ENCODE measurements at places on chromosomes 2 and 18. TPM values are rescaled to one million over a fixed set of nuclear protein-coding genes. Genes with fewer than 3 reads are reported as not detected.
A peak's percentile ranks its signal among the peaks of the same experiment; 100 is the strongest.

The DSG1 gene
- total RNA-seq, result not detected

The MYL12B gene
- total RNA-seq, result 327 TPM

The ANKRD30B gene
- total RNA-seq, result not detected

The TEKT4 gene
- total RNA-seq, result not detected

The TRIB2 gene
- 40.5 TPM for total RNA-seq

The SP5 gene
- total RNA-seq, result not detected

- H3K36me3 ChIP-seq, result peaks cover 8% of the 10 kb centered on the region
- H3K4me1 ChIP-seq, result peaks cover 72% of the 10 kb centered on the region
- H3K27ac ChIP-seq, result no peak overlapping the region
- no peak for DNase-seq
Measured at GRCh38 chr2:85012855-85013254, 41.9 kb downstream of the KCMF1 start.

- H3K27ac ChIP-seq, result no peak overlapping the region
- no peaks in the 10 kb centered on the region for H3K4me1 ChIP-seq
- DNase-seq, result no peak
- H3K4me3 ChIP-seq, result no peak overlapping the region
- no peaks in the 10 kb centered on the region for H3K36me3 ChIP-seq
- peaks cover 19% of the 10 kb centered on the region for H3K27me3 ChIP-seq
Measured at GRCh38 chr18:57455576-57456129, 20.5 kb downstream of the ONECUT2 start.

- H3K27ac ChIP-seq, result no peak overlapping the region
- no peaks in the 10 kb centered on the region for H3K36me3 ChIP-seq
- H3K4me3 ChIP-seq, result no peak overlapping the region
Measured at GRCh38 chr2:51120754-51121280, 88.9 kb upstream of the NRXN1 start.

DNA sequence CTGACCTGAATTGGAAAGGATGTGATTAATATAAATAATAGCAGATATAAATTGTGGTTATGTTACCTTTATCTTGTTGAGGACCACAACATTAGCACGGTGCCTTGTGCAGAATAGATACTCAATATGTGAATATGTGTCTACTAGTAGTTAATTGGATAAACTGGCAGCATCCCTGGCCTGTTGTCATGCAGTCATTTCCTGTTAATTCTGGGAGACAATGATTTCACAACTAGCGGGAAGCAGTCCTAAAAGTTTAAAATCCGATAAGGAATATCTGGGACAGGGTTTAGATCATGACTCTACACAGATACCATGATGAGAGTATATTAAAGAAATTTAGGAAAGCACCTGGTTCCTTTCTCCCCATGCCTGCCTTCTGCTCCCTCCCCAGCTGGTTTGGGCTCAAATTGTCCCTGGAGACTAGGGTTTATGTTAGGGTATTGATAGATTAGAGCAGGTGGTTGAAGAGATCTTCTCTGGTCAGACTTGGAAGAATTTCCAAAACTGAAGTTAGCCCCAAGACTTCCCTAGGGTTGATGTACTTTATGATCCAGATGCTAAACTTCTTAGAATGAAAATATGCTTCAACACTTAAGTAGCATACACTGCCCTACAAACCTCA lies 32.8 kb downstream of the CYBRD1 start:
- no peak overlapping the region for H3K27ac ChIP-seq
- DNase-seq, result no peak
- peaks cover 20% of the 10 kb centered on the region for H3K36me3 ChIP-seq
- H3K27me3 ChIP-seq, result no peaks in the 10 kb centered on the region
- H3K4me1 ChIP-seq, result peaks cover 7% of the 10 kb centered on the region

DNA sequence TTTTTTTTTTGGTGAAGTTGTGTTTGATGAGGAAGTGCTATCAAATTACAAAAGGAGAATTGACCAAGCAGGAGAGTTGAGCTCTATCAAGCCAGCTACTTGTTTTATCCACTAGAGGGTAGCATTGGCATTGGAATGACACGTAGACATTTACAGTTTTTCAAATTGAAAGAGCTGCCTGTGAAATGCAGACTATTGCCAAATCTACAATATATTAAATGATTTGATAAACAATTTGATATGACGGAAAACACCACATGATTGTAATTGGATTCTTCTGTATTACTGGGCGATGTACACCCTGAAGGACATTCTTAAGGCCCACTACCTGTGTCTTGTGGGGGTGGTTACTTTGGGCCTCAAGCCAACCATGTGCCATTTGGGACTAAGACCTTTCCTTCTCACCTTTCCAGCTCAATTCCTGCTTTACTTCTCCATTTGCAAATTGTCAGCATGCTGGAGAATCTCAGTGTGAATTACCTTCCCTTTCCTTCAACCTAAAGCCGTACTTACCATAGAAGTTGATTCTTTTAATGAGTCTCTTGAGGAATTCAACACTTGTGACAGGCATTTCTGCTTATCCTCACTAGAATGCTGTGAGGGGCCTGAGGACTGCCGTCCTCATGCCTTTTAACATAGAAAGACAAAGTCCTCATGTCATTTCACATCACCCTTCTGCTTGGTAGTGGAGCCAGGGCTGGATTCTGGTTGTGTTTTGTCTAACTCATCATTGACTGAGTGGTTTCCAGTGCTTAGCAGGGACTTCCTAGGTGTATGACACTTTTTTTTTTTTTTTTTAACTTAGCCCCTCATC lies 134.8 kb upstream of the THUMPD2 start:
- no peak overlapping the region for H3K27ac ChIP-seq
- no peak overlapping the region for H3K4me3 ChIP-seq
- H3K36me3 ChIP-seq, result peaks cover 2% of the 10 kb centered on the region
- H3K4me1 ChIP-seq, result peaks cover 8% of the 10 kb centered on the region

- H3K27me3 ChIP-seq, result no peaks in the 10 kb centered on the region
- no peak overlapping the region for H3K27ac ChIP-seq
- H3K36me3 ChIP-seq, result no peaks in the 10 kb centered on the region
- H3K4me1 ChIP-seq, result peaks cover 15% of the 10 kb centered on the region
Measured at GRCh38 chr2:63723709-63724108, 118.0 kb upstream of the UGP2 start.

- no peak overlapping the region for H3K4me3 ChIP-seq
- peaks cover 4% of the 10 kb centered on the region for H3K27me3 ChIP-seq
- H3K36me3 ChIP-seq, result peaks cover under 1% of the 10 kb centered on the region
- no peak for DNase-seq
- no peak overlapping the region for H3K27ac ChIP-seq
Measured at GRCh38 chr2:51681854-51682253, 649.9 kb upstream of the NRXN1 start.

DNA sequence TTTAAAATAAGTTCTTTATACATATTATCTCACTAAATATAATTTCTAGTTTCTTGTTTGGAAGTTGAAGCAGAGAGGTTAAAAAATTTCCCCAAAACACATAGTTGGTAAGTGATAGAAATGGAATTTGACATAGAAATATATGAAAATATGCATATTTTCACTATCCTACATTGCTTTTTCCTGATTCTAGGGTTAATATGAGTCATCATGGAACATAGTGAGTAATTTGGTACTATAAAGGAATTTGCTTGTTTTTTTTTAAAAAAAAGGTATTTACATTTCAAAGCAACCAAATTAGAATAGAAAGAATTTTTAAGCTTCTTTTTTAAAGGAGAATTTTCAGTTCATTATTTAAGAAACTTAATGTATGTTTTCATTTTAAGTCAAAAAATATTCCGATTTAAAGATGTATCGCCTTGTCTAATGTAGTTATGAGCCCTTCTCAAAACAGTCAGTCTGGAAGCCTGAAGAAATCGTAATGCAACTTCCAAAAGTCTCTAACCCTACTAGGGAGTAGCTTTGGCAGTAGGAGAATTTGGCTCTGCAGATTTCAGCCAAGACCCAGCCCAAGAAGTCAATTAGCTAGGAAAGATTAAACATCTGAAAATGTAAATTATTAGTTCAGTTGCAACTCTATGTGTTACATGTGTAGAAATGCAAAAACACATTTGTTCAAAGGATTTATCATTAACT lies 147.3 kb downstream of the RDH14 start:
- H3K4me3 ChIP-seq, result no peak overlapping the region
- peaks cover 17% of the 10 kb centered on the region for H3K4me1 ChIP-seq
- H3K27ac ChIP-seq, result peak overlapping the region; percentile 79
- no peak for DNase-seq

DNA sequence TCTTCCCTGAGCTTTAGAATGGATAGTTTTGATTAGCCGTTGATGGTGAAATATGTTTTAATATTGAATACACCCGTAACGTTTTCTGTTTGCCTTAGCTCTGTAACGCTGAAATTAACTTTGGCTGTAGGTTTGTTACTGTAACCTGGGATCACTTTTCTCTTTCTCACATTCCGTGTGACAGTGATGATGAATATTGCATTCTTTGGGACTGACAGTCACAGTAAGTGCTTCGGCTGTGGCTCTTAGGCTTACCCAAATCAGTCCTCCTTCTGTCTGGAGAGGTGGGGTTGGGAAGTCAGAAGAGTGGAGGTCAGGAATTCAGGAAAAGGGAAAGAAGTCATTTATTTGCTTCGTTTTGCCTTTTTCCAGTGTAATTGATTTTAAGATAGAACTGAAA lies 18.0 kb downstream of the RMC1 start:
- no peak overlapping the region for H3K4me3 ChIP-seq
- H3K27me3 ChIP-seq, result no peaks in the 10 kb centered on the region
- H3K27ac ChIP-seq, result peak overlapping the region; percentile 84
- peaks cover 24% of the 10 kb centered on the region for H3K4me1 ChIP-seq
- no peak for DNase-seq

- H3K27ac ChIP-seq, result no peak overlapping the region
- no peaks in the 10 kb centered on the region for H3K36me3 ChIP-seq
- H3K27me3 ChIP-seq, result no peaks in the 10 kb centered on the region
- H3K4me1 ChIP-seq, result peaks cover 2% of the 10 kb centered on the region
Measured at GRCh38 chr2:204346906-204347305, 198.4 kb upstream of the PARD3B start.

GRCh38 chr2:231786917-231787292 lies 660 bp downstream of the COPS7B start:
- H3K36me3 ChIP-seq, result peaks cover 1% of the 10 kb centered on the region
- peak overlapping the region; percentile 86 for H3K4me3 ChIP-seq
- H3K27ac ChIP-seq, result peak overlapping the region; percentile 92
- peaks cover 48% of the 10 kb centered on the region for H3K4me1 ChIP-seq
- H3K27me3 ChIP-seq, result no peaks in the 10 kb centered on the region

DNA sequence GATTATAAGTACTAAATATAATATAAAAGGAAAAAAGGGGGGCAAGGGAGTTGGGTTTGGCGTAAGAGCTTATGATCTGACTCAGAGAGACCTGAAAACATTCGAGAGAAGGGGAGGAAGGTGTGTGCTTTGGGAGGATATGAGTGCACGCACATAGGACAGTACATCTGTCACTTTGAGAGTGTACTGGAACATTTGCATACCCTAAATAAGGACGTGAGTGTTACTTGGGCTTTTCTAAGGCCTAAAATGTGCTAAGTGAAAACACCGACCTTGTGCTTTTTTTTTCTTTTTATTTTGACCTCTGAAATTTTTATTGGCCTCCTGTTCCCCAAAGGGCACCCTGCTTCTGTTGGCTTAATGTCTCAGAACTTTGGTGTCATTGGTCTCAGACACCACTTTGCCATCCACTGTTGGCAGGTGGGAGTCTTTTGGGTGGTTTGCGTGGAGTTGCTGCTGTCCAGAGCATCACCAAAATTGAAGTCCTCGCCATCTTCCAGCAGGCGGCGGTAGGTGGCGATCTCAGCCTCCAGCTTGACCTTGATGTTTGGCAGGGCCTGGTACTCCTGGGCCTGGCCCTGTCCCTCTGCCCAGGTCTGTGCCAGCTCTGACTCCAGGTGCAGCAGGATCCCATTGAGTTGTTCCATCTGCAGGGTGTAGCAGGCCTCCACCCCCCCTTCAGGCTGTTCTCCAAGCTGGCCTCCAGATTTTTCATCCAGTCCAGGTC lies 57.7 kb downstream of the CD28 start:
- H3K36me3 ChIP-seq, result no peaks in the 10 kb centered on the region
- H3K4me1 ChIP-seq, result peaks cover 31% of the 10 kb centered on the region
- no peak for DNase-seq

Measured in chondrocyte (in vitro differentiated cells).